ENCODE measurements at places on chromosomes 1 and 21.

- peak; percentile 98 for DNase-seq
These were observed 94.4 kb downstream of the COLGALT2 start for GRCh38 chr1:183942933-183943693.

- DNase-seq: no peak
These were observed 910 bp downstream of the RUNX1 start for GRCh38 chr21:35048183-35048601.

- peak; percentile 36 for DNase-seq
These were observed 43.0 kb downstream of the UBE2U start for GRCh38 chr1:64246294-64246917.

DNA sequence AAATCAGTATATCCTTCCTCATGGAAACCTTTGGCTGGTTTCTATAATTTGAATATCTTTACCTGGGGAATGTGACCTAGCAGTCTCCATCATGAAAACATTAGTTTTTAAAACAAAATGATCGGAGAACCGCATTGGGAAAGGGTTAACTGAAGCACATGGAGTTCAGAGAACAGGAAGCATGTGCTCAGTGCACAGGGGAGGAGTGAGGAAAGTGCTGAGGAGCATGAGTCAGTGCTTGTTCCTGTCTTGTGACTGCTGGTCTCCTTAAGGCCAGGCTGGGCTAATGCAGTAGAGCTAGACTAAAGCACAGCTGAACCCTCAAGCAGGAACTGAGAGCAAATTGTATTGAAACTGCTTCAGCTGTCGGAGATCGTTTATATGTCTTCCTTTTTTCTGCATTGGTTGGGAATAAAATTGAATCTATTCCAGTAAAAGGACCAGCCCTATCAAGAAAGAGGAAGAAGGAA lies 5.8 kb downstream of the IFI16 start:
- DNase-seq: no peak

- peak; percentile 73 for DNase-seq
These were observed 19.5 kb downstream of the STK40 start for GRCh38 chr1:36366091-36366661.

- peak; percentile 20 for DNase-seq
These were observed 58.7 kb downstream of the RABGAP1L start for GRCh38 chr1:174217787-174218574.

DNA sequence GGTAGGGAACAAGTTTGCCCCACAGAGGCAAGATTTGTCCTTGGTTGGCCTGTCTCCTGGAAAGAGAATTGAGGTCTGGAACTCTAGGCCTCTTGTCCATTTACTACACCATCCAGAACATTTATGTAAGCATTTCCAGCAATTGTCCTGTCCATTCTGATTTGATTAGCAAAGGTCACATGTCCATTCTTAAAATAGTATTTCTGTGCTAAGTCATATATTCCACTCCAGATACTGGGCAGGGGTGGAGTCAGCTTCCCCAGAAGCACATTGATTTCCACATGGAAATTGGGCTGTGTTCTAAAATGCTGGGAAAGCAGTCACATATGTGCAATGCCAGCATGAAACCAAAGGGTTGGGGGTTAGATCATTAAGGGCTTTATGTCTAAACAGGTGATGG lies 21.5 kb upstream of the FMN2 start:
- DNase-seq: no peak

GRCh38 chr1:247345881-247346280 lies 14.2 kb upstream of the ZNF496 start:
- no peak for DNase-seq

DNA sequence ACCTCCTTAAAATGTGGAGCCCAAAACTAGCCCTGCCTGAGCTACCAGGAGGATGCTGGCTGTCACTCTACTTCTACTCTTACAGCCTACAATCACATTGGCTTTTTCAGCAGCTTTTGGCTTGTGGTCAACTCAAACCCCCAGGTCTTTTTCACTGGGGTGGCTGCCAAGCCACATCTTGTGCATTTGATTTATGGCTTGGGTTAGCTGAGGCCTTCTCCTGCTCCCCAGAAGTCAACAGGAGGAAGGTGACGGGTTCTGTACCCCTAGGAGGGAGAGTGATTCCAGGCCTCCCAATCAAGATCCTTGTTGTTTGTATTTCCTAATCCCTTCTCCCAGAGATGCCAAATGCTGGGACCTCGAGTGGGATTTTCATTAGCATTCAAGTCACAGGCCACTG lies 124.3 kb downstream of the LACTBL1 start:
- DNase-seq: no peak

GRCh38 chr1:226571893-226572292 lies 23.3 kb downstream of the STUM start:
- no peak for DNase-seq

DNA sequence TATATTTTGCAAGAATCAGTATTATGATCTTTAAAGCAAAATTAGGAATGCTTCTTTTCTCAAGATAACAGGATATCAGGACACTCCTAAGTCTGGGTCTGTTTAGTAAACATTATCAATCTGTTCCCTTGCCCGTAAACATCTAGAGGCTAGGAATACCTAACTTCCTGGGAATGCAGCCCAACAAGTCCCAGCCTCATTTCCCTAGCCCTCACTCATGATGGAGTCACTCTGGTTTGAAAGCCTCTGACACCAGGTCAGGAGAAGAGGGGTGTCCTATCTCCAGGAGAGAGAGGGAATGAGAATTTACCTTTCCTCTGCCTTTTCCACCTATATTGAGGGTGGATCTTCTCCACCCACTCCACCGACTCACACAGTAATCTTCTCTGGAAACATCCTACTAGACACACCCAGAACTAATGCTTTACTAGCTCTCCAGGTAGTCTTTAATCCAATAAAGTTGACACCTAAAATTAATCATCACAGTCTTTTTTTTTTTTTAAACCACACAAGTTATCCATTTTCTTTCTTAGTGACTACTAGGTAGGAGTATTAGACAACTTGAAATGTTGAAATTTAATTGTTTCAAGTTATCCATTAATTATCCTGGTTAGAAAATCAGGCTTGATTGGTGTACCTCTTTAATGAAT lies 659.3 kb downstream of the USP25 start:
- no peak for DNase-seq

DNA sequence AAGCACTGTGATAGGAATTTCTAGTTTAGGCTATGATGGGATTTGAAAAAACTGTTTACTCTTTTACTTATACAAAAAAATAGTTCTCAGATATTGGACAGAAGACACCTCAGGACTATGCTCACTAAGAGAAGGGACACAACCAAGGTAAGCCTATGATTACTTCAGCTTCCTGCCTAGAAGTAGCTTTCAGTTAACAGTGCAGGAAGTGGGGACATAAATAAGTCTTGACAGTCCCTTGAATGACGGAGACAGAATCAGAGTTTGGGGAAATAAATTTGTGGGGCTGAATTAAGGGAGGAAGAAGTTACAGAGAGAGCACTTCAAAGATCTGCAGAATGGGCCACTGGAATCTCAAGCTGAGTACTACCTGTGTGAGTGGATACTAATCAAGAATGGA lies 53.8 kb upstream of the OLFM3 start:
- no peak for DNase-seq

DNA sequence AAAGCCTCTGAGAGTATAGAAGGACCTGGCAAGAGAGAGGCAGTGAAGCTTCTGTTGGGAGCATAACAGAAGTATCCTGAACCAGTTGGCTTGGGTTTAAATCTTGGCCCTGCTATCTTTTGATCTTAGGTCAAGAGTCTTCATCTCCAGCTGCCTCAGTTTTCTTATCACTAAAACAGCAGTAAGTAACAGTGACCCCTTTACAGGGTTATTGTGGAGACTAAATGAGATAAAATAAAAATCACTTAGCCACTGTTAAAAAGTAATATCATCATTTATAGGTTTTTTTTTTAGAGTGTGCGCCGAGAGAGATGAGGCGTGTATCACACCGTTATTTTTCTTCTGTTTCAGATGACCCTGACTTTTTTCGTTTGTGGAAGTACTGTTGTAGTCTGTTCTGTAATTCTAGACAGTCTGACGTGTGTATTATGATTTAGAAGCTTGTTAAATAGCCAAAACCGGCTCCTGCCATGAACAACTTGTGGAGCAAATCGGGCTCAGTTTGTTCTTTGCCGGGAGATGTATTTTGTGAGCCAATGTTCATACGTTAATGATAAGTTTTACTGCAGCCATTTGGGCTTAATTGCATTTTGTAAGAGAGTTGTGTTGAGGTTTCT lies 1.1 kb downstream of the THRAP3 start:
- no peak for DNase-seq

DNA sequence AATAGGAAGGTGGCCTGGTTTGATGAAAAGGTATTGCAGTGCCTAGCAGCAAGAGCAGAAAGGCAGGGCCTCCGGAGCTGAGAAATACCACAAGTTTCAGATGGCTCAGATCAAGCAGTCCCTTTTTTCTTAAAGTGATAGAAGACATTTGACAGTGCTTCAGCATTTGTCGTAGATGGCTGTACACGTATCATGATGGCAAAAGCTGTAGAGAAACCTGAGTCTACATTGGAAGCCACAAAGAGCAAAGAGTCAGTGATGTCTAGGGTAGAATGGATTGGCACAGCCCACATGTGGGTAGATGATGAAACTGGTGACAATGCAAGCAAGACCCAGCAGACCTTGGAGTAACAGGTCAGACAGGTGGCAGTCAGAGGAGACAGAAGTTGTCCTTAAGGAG lies 101.3 kb upstream of the ARTN start:
- DNase-seq: no peak

DNA sequence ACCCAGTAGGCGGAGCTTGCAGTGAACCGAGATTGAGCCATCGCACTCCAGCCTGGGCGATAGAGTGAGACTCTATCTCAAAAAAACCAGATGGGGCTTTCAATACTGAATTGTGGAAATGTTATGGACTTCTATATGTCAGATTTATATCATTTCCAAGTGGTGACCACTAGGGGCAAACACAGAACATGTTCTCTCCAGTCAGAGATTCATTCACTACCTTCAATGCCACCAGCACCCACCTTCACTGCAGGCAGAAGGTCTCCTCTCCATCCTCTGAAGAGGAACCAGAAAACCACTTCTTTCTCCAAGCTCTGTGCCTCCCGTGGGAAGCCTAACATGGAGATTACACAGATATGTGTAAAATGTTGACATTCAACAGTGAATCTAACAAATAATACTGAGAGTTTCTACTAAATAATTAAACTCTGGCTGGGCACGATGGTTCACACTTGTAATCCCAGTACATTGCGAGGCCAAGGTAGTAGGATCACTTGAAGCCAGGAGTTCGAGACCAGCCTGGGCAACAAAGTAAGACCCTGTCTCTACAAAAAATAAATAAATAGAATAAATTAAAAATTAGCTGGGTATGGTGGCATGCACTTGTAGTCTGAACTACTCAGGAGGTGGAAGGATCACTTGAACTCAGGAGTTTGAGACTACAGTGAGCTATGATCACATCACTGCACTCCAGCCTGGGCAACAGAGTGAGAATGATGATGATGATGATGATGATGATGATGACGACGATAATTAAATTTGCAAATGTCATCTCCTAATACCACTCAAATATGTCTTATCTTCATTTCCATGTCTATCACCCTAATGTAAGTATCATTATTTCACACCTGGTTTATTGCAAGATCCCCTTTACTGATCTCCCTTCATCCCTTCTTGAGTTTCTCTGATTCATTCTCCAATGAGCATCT lies 151.1 kb downstream of the ZNF281 start:
- no peak for DNase-seq

- DNase-seq: no peak
These were observed 81.8 kb upstream of the SLC44A3 start for GRCh38 chr1:94738371-94738770.

DNA sequence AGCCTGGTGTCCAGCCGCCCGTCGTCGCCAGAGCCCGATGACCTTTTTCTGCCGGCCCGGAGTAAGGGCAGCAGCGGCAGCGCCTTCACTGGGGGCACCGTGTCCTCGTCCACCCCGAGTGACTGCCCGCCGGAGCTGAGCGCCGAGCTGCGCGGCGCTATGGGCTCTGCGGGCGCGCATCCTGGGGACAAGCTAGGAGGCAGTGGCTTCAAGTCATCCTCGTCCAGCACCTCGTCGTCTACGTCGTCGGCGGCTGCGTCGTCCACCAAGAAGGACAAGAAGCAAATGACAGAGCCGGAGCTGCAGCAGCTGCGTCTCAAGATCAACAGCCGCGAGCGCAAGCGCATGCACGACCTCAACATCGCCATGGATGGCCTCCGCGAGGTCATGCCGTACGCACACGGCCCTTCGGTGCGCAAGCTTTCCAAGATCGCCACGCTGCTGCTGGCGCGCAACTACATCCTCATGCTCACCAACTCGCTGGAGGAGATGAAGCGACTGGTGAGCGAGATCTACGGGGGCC lies 1.2 kb downstream of the OLIG2 start:
- DNase-seq: no peak

DNA sequence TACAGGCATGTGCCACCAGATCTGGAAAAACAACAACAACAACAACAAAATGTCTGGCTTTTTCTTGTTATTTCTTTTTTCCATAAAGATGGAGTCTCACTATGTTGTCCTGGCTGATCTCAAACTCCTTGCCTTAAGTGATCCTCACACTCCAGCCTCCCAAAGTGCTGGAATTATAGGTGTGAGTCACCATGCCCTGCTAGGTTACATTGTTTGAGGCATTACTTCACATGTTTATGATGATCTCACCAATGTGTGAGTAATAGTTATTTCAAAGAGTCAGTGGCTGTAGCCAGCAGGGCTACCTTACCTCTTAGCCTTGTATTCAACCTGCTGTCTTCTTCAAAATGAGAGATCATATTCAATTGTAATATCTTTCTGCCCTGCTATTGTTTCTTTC lies 445.7 kb downstream of the AMY1C start:
- no peak for DNase-seq

GRCh38 chr1:26721669-26722355 lies 26.0 kb downstream of the ARID1A start:
- DNase-seq: no peak

- no peak for DNase-seq
These were observed 641.1 kb upstream of the B3GALT2 start for GRCh38 chr1:193827516-193827915.

DNA sequence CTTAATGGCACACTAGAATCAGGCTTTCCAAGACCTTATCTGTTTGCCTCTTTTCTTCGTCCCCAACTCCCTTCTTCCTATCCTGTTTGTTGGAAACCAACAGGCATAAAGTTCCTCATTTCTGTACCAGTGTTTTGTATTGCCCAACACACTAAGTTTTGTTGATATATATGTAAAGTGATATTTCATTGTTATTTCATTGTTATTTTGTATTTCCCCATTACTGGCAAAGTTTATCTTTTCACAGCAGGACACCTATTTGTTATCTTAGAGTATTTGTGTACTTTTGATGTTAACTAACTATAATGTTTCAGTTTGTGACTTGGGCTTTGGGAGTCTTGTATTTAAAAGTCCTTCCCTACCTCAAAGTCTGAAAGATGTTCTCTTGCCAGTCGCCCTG lies 27.1 kb downstream of the FAM20B start:
- no peak for DNase-seq

- DNase-seq: no peak
These were observed 480.2 kb downstream of the COL11A1 start for GRCh38 chr1:102628109-102628613.

GRCh38 chr1:157639800-157640199 lies 41.9 kb upstream of the FCRL4 start:
- DNase-seq: no peak

GRCh38 chr1:218705911-218706893 lies 361.1 kb downstream of the TGFB2 start:
- peak; percentile 99 for DNase-seq

GRCh38 chr1:29180497-29181412 lies 945 bp downstream of the SRSF4 start:
- no peak for DNase-seq

GRCh38 chr1:15703562-15703961 lies 19.4 kb downstream of the PLEKHM2 start:
- peak; percentile 67 for DNase-seq

GRCh38 chr1:114549137-114549536 lies 32.3 kb downstream of the BCAS2 start:
- DNase-seq: no peak
